ENCODE measurements at places on chromosomes 2 and 18.

DNA sequence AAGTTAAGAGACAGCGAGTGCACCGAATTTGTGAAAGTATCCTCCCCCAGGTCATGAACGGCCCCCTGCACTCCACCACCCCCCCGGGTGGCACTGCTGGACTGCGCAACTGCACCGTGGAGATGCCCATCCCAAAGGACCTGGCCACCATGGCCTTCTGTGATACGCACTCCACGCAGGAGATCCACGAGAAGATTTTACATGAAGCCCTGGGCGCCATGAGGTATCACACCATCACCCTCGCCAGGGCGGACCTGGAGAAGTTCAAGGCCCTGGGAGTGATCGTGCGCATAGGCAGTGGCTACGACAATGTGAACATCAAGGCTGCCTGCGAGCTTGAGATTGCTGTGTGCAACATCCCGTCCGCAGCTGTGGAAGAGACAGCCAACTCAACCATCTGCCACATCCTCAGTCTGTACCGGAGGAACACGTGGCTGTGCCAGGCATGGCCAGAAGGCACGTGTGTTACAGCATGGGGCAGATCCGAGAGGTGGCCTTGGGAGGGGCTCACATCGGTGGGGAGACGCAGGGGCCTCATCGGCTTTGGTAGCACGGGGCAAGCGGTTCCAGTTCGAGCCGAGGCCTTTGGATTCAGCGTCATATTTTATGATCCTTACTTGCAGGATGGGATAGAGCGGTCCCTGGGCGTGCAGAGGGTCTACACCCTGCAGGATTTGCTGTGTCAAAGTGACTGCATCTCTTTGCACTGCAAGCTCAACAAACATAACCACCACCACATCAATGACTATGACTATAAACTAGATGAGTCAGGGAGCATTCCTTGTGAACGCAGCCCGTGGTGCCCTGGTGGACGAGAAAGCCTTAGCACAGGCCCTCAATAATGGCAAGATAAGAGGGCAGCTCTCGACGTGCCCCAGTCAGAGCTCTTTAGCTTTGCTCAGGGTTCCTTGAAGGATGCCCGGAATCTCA is 290.8 kb upstream of the MC4R start:
- no peak for ATAC-seq

GRCh38 chr2:212926940-212927339 is 224.5 kb downstream of the IKZF2 start:
- no peak for ATAC-seq

DNA sequence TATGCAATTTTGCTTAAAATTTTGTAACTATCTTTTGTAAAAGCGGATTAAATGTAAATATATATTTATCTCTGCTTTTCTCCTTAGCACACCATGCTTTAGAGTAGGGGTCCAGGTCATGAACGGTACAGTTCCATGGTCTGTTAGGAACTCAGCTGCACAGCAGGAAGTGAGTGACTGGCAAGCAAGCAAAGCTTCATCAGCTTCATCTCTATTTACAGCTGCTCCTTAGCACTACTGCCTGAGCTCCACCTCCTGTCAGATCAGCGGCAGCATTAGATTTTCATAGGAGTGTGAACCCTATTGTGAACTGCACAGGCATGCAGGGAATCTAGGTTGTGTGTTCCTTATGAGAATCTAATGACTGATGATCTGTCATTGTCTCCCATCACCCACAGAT is 959.0 kb upstream of the SLC39A10 start:
- no peak for ATAC-seq

DNA sequence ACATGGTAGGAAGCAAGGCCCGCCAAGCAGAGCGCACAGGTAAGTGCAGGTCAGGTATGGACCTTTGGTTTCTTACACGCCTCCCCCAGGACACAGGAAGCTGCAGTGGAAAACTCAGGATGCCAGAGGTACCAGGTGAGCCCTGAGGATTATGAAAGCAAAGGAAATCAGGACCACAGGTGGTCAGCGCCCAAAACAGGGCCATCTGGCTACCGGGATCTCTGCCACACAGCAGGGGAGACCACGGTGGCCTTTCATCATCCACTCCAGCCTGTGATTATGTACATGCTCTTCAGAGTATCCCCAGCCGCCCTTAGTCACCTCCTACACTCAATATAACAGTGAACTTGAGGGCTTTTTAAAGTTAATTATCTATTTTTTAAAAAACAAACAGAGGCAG is 125.5 kb upstream of the EPC2 start:
- ATAC-seq: no peak

DNA sequence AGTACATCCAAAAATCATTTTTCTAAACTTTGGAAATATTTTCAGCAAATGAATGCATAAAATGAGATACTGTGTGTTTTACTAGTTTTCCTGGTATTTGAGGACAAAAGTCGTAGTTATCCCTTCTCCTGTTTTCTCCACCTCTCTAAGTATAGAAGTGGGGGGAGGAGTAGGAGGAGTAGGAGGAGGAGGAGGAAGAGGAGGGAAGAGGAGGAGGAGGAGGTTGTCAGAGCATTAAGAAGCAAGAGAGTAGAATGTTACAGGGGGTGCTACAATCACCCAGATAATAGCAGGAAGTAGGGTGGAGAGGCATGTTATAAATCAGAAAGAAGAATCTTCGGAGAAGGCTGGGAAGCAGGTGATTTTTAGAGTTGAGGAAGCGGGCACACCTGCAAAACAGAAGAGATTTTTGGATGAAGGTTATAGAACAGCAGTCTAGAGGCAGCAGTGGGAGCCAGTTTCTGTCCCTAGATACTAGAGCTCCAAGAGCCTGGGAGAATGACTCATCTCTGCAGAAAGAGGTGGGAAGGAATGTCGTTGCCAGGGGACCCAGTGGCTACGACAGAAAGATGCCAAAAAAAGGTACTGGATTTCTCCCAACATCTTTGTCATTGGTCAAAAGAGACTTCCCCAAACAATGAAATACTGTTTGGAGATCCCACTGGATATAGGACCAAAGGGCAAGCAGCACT is 44.2 kb upstream of the AQP4 start:
- ATAC-seq: no peak

DNA sequence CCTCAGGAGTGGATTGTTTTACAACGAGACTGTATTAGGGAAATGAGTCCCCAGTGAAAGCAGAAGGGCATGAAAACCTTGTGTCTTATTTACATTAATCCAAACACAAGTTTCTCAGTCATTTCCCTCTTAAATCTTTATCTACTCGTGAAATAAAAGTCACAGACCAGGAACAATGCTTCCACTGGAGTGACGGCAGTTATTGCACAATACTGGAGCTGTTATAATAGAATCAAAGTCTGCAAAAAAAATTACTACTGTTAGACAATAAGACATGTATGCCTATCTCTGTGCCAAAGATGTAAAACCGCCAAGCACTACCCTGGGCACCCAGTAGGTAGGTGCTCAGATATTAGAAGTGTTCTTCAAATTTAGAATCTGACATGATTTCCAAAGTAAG is 375.5 kb downstream of the ZNF521 start:
- no peak for ATAC-seq

DNA sequence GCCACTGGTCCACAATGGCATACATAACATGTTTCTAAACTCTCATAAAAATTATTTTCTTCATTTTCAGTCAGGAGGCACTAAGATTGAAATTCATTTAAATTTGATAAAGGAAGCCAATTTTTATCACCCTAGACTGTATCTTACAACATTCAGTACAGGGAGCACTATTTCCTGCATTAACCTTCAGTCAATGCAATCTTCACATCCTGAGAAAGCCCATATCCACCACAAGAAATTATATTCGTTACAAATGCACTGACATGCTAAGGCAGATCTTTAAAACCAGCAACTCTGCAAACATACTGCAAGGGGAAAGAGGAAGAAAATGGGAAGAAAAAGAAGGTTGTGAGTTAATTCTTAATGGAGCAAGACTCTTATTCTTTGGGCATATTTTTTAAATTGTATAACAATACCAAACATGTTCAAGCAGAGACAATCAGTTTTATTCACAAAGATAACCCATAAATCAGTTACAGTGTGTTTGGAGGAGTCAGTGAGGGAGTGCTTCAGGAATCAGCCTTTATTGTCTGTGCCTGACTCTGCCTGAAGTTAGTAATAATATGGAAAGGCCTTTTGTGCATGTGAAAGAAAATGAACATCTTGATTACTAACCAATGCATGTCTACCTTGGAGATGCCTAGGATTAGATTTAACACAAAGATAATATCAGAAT is 370.1 kb downstream of the FBXO15 start:
- ATAC-seq: no peak

DNA sequence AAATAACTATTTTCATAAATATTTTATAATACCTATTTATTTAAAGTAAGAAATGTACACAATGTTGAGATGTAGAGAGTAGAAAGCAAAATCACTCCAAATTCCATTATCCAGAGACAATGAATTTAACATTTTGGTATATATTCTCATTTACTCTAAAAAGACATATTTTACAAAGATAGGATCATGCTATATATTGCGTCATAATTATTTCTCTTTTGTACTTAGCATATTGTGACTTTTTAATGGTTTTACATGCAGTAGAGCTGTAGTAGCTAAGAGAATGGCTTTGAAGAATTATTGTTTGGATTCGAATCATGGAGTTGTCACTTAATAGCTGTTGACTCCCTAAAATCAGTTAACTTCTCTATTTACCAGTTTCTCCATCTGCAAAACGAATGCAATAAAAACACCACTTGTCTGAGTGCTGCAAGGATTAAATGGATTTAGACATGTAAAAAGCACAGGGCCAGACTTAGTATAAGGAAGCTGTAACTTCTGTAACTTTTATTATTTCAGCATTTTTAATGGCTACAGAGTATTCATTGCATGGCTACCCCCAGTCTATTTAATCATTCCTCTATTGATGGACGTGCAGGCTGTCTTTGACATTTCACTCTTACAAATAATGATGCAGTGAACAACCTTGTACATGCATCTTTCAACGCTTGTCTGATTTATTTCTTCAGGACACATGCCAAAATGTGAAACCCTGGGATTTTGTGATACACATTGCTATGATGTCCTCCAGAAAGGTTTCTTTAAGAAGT is 33.2 kb downstream of the KCNS3 start:
- ATAC-seq: no peak

- no peak for ATAC-seq
Observed at GRCh38 chr2:101200676-101201075, 49.5 kb upstream of the TBC1D8 start.

Data from gastroesophageal sphincter (tissue), 4 donors.